AG09309 (cell line): ENCODE measurements at places on chromosomes 3 and 15.

DNA sequence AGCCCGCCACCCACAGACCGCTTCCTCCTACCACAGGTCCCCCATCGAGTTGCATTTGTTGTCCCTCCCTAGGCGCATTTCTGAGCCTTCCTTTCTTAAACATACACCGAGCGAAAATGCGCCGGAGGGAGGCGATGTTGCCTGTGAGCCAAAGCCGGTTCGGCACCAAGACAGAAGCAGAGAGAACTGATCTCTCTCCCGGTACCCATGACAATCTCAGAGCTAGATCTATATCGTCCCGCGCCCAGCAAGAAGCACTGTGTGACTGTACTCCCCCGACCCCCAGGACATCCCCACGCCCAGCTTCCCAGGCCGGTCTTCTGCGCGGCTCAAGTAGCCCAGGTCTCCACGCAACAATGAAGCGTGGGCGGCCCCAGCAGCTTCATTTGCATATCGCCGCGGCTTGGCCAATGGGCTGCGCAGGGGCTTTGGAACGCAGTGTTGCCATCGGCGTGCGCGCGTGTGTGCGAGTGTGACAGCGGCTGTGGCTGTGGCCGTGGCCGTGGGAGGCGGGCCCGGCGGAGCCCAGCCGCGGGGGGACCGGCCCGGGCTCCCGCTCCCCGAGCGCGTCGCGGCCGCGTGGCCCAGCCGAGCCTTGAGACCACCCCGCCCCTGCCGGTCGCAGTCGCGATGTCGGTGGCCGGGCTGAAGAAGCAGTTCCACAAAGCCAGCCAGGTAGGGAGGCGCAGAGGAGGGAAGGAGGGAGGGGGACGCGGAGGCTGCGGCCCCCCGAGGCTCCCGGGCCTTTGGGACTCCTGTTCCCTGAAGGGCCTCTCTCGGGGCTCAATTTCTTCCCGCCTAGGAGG, at the start of gene SH3GL3:
Gene SH3GL3 (plus strand): TSS at position 438 of the 806 bp plus-strand sequence. CDS start 193 bp downstream, at position 631.
- no peak for DNase-seq

DNA sequence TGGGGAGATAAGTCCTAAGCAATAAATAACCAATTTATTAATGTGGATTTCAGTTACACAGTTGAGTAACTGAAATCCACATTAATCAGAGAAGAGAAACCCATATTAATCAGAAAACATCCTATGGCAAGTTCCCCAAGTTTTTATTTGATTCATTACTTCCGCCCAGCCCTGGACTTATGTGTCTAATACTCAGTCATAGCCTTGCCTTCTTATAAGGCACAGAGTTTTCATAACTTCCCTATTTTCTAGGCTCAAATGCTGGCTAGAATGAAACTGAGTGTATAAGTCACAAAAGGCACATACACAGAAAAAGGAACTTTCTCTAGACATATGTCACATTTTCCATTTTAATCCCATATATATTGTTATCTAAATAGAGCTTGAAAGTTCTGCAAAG, 28.8 kb downstream of the CD47 start:
- no peak for DNase-seq

DNA sequence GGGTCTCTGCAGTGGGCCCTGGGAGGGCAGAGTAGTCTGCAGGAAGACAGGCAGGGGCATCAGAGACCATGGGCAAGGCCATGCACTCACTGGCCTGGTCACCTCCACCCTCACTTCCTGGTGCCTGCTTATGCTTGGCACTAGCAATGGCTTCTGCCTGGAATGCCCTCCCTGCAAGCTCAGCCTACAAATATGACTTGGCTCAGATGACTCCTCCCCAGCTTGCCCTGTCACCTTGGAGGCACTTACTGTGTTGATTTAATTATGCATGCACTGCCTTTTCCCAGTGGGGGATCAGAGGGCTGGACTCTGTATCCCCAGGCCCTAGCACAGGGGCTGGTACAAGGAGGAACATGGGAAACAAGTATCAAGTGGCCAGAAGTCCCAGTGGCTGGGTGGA, 7.8 kb downstream of the C3orf18 start:
- no peak for DNase-seq

DNA sequence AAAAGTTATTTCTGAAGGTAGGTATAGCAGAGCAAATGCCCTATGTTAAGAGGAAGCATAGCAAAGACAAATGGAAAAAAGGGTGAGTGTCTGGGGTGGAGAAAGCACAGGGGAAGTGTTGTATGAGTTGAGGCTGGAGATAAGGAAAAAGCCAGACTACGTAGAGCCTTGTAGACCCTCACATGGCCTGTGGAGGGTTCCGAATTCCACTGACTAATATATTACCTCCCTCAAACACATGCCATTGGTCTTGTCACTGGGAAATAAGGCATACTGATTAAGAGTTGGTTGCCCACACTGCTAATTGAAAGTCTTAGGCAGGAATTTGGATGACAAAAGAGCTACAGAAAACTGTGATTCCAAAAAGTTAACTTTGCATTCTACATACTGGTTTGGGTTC, 65.2 kb downstream of the TRAT1 start:
- no peak for DNase-seq

DNA sequence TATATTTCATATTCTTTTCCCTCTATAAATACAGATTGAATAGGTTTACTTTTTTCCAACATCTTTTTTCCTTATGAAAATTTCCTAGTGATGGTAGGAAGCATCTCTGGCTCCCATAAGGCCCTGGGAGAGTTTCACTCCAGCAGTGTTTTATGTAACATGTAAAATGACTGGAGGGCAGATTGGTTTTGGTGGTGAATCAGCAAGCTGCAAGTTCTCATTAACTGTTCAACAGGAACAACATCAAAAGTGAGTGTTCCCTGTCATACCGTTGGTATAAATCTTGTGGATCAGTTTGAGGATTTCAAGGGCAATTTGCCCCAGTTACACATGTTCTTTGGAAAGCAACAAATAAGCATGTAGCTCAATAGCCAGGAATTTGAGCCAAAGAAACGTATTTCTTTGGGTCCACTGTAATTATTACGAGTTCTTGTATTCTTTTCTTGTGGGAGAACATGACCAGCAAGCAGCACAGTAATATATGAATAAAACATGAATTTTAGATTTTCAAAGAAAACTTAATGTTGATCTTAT, 345.7 kb downstream of the SV2B start:
- DNase-seq, result no peak
